ENCODE measurements at places on chromosomes 16 and 17.

DNA sequence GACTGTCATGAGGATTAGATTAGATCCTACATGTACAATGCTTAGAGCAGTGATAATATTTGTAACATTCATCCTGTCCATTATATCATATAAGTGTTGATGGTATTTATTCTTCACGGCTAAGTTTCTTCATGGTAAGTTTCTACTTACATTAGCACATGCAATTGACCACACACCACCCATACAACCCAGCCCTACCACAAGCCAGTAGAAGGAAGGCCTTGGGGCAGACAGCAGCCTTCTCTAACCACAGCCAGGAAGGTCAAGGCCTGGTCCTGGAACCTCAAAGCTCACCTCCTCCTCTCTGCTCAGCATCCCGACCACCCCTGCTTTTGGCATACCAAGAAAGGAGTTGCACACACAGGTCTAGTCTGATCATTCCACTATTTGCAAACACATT, 245.2 kb upstream of the SDK2 start:
- DNase-seq = no peak

GRCh38 chr17:80414508-80414802, 512 bp upstream of the ENDOV start:
- no peak for DNase-seq

DNA sequence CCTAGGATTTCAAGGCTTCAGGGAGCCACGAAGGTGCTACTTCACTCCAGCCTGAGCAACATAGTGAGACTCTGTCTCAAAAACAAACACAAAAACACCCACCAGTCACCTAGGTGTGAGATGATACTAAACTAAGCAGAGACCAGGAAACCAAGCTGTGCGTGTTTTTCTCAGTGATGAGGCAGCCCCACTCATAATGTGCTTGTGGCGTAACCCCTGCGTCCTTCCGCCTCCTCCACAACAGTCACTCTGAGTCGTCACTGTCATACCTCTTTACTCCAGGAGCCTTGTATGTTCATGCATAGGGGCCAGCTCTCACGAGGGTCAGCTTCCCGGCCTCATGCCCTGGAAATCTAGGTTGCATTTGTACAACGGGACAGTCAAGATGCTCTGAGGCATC, 31.1 kb upstream of the SLC47A1 start:
- DNase-seq = no peak

DNA sequence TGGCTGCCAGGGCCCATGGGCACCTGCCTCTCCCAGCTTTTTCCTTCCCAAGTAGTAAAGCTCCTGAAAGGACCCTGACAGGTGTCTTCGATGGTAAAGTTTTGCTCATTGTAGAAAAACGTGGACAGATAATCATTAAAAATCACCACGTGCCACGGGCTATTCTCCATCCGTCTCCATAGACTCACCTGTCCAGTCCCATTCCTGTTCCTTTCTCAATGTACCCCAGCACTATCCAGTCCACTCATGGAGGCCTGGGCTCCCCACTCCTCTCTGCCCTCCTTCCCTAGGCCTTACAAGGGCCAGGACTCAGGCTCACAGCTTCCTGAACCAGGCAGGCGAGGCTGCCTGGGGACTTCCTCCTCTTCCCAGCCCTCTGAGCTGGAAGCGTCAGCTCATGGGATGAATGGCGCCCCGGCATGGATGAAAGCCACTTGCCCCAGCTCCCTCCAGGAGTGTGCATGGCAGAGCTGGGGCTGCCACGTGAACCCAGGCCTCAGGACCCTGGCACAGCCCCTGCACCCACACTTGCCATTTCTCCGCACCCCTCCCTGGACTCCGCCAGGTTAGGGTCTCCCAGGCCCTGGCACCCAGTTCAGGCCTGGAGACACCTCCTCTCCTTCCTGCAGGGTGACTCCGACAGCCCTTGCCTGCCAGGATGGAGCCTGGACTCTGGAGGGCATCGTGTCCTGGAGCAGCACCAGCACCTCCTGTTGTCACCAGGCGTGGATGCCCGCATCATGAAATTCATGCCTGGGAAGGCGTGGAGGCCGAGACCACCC, 8.8 kb downstream of the CTRB1 start:
- DNase-seq = no peak

DNA sequence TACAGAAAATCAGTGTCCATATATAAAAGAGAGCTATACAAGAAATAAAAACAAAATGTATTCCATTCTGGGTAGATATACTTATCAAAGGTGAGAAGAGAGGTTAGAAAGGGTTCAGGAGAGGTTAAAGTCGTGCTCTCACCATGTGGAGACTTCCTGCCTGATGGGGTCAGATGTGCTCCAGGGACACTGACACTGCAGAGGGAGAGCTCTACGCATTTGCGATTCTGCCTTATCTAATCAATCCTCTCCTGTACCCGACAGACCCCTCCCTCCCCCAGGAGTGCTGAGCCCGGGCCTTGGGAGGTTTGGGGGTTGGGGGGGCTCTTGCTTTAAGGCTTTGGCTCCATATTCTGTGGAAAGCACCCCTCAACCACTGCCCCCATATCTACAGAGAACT, 16.6 kb upstream of the SLC5A11 start:
- peak; percentile 53 for DNase-seq
